ENCODE measurements at places on chromosomes 2 and 18. TPM values are rescaled to one million over a fixed set of nuclear protein-coding genes. Genes with fewer than 3 reads are reported as not detected.

GRCh38 chr2:117691595-117691994 lies 122.9 kb upstream of the DDX18 start:
- DNase-seq, result no peak

DNA sequence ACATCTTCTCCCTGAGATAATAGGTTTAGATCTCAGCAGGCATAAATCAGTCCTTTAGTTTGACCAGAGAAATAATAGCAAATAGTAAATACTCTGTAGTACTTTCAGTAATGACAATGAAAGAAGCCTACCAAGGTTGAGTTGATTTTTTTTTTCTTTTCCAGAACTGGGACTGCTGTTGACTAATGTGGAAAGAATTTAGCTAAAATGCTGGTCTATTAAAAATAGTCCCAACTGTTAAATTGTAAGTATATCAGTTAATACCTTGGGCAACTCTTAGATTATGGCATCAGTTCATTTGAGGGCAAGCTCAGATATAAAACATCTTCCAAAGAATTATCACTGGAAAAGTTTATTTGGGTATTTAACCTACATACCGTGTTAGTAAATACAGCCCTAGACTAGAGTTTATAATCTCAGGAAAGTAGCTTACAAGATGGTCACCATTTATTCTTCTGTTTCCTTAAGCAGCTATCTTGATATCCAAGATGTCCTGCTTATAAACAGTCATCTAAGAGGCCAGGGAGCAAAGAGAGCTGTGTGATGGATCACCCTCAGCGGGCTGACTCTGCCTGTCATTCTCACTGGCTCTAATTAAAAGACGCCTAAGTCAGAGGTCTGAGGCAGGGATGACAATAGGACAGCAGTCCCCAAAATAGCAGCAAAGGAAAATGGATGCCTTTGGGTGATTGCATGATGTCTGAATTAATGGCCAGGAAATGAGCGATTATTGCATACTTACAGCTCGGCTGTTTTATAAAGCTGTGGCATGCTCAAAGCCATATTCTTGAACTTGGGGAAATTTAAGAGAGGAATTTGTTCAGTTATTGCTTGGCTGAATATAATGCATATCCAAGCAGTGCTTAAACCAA lies 121.3 kb downstream of the MTX2 start:
- no peak for DNase-seq

DNA sequence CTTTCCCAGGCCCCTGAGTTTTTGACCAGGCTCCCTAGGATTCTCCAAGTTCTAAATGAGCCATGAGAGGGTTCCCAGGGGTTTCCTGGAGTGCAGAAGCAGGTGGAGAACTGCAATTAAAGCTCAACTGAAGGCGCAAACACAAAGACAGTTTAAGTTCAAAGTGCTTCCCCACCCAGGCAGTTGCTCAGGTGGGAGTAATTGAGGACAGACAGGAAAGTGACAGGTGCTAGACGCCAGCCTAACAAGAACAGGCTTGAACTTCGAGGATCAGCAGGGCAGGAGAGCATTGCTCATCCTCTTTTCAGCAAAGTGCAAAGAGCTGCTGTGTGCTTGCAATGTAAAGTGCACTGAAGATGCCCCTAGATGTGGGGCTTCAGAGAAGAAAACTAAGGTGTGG lies 77.2 kb upstream of the ST8SIA3 start:
- no peak for DNase-seq

- no peak for DNase-seq
Measured at GRCh38 chr18:160831-161570, 2.6 kb downstream of the USP14 start.

GRCh38 chr2:17815468-17816184 lies 634 bp upstream of the MSGN1 start:
- no peak for DNase-seq

- no peak for DNase-seq
Measured at GRCh38 chr2:60526623-60527022, 26.8 kb downstream of the BCL11A start.

DNA sequence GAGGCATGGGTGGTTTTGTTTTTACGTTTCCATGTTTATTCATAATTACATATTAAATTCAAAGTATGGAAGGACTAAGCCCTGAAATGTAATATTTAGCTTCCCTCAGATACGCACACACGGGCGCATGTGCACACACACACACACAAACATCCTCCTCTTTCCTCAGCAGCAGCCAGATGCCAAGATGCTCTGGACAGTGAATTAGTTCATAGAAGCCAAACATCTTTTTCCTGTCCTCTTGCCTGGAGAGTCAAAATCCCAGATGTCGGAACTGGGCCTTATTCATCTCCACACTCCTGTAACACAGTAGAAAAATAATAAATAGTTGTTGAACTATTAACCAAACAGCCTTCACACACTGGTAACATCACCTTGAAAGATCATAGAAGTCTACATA lies 273.1 kb downstream of the SP3 start:
- DNase-seq, result peak; percentile 17

The ATG4B gene
- 51.1 TPM for polyA plus RNA-seq

The ACADL gene
- 0.16 TPM for polyA plus RNA-seq

The MAPK4 gene
- 81.0 TPM for polyA plus RNA-seq

The BUB1 gene
- polyA plus RNA-seq, result 0.20 TPM
